ENCODE measurements at places on chromosomes 5 and 9.

- peak; percentile 75 for DNase-seq
These were observed 12.9 kb downstream of the CXCL14 start for GRCh38 chr5:135565725-135566421.

GRCh38 chr9:127263664-127264063 is 910 bp upstream of the GARNL3 start:
- DNase-seq = no peak

DNA sequence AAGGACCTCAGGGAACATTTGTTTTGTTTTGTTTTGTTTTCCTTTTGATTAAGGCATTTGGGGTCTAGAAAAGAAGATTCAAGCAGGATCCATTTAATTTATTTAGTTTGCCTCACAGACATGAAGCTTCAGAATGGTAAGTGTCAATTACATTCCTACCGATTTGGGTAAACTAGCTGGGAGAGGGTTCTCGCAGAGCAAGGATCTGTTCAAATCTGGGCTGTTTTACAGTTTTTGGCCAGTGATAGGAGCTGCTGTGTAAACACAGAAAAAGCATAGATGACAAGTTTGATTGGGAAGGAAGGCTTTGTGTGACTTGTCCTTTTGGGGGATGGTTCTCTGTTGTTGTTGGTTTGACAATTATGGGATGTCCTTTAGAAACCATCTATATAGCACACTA is 470.3 kb upstream of the WWC1 start:
- DNase-seq = no peak

DNA sequence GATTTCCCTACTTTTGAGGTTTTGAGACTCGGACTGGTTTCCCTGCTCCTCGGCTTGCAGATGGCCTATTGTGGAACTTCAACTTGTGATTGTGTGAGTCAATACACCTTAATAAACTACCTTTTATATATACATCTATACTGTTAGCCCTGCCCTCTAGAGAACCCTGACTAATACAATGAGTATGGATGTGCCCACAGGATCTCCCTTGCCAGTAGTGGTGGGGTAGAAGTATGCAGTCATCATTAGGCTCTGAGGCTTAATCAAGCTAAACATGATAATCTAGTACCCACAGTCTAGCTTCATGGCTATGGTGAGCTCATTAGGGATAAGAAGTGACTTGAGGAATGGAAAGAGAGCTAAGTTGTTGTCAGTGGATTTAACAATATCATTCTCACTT is 412.8 kb upstream of the PTGER4 start:
- no peak for DNase-seq

DNA sequence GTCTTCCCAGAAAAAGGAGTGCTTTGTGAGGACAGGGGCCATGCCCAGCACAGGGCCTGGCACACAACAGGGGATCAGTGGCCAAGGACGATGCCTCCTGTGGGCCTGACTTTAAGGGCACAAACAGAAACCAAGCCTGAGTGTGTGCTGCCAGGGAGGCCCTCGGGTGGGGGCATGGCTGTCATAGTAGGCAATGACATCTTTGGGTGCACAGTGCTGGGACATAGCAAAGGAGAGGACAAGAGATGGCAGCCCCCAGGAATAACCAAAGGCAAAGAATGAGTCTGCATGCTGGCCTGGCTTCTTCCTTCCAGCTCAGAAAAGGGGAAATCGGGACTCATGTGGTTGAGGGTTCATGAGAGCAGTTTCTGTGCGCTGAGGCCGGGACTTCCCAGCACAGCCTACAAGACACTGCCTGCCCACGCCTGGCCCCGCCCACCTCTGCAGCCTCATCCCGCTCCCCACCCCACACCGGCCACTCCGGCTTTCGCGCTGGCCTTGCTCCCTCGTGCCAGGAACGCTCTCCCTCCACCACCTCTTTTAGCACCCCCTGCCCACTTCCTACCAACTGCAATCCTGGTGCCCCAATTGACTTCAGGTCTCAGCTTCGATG is 13.8 kb upstream of the LHX2 start:
- DNase-seq = no peak
